NB4 (cell line): ENCODE measurements at places on chromosomes 2 and 18.

DNA sequence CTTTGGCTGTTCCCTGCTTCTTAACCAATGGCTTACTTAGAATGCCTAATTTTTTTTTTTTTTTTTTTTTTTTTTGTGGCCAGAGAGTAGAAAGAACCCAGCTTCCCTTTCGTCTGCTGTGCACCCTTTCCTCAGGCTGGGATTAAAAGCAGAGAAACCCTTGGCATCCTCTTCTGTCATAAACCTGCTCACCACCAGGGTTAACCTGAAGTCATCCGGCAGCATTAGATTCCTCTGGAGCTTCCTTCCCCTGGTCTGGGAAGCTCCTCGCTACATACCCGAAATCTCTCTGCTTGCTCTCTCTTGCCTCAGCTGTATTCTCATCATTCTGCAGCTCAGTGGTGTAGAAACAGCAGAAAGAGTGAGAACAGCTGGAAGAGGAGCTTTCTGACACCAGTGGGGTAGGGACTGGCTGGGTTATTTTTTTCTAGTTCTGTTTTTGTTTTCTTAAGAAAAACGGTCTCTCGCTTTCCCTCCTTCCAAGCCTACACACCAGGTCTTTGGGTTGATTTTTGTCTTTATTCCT lies 339.0 kb upstream of the MEIS1 start:
- no peak for DNase-seq

DNA sequence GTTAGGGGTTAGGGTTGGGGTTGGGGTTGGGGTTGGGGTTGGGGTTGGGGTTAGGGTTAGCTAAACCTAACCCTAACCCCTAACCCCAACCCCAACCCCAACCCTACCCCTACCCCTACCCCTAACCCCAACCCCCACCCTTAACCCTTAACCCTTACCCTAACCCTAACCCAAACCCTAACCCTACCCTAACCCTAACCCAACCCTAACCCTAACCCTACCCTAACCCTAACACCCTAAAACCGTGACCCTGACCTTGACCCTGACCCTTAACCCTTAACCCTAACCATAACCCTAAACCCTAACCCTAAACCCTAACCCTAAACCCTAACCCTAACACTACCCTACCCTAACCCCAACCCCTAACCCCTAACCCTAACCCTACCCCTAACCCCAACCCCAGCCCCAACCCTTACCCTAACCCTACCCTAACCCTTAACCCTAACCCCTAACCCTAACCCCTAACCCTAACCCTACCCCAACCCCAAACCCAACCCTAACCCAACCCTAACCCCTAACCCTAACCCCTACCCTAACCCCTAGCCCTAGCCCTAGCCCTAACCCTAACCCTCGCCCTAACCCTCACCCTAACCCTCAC lies 24.1 kb upstream of the RABL2A start:
- DNase-seq = peak; percentile 28

DNA sequence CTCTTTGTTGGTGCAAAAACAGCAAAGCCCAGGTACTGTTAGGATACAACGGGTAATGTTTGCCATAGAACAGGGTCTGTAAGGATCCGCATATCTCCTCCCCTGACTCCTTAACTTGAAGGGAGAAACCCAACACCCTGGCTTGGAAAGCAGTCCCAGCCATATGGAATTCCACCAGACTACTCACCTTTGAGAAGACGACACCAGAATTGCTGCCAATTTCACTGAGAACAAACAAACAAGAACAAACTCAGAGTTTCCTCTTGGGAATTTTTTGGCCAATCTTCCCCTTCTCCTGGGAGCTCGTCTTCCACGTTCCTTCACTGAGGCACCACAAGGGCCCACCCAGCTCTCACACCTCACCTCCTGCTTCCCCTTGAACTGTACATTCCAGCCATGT lies 29.2 kb downstream of the CAPN14 start:
- DNase-seq = no peak

DNA sequence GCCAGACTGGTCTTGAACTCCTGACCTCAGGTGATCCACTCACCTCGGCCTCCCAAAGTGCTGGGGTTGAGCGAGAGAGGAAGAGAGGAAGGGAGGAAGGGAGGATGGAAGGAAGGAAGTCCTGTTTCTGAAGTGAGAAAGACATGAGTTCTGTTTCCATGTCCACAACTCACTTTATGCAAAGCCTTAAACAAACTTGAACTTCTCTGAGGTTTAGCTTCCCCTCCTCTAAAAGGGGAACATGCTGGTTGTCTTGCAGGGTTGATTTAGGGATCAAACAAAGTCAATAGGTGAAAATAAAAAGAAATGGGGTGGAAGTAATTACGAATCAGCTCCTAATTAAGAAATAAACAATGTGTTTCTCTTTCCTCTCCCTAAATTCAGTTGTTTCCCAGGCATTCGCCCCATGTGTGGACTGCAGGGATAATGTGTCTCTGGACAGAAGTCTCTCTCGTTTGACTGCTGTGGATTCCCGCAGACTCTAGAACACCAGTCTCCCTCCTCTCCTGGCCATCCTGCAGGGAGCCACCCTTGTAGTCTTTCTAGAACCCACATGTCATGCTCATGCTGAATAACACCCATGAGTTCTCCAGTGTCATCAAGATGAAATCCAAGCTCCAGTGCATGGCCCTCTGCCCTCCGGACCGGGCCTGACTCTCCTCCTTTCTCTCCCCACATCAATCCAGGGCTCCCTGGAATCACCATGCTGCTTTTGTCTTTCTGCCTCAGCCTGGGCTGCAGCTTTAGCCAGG lies 229.3 kb upstream of the TRIB2 start:
- DNase-seq = no peak

- no peak for DNase-seq
Measured at GRCh38 chr2:64157792-64158191, 13.6 kb upstream of the PELI1 start.

DNA sequence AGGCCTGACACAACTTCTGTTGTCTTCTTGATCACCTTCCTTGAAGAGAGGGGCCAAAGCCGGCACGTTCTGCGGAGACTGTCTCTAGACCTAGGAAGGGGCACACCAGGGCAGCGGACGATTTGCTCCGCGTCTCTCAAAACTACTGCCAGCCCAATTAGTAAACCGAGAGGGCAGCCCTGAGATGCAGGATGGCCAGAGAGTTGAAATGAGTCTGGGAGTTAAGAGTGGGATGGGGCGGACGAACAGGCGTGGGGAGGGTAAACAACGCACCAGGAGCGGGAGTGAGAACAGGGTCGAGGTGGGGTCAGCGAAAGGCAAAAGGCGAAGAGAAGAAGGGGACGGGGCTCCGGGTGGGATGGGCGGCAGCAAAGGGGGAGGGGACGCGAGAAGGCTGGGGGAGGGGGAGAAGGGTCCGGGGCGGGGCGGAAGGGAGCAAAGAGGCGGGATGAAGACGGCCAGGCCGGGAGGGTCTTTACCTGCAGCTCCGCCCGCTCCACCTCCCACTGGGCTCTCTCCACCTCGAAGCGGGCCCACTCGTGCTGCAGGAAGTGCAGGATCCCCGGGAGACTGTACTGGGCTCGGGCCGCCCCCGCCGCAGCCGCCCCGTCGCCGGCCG lies 476 bp downstream of the STRN start:
- peak; percentile 68 for DNase-seq

DNA sequence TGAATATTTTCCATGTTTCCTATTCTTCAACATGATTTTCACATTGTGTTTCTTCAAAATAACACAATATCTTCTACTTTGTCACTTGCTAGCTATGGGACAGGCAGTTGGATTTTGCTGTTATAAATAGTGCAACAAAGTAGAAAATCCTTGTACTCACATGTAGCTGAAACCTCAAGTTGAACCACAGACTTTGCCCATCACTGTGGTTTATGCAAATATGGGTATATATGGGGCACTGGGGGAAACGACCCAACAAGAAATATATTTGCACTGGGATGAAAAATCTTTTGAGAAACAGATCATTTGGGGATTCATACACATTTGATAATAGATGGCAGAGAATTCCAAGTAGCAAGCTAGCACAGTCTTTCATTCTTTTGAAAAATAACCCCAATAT lies 486.3 kb upstream of the MAP2 start:
- no peak for DNase-seq

DNA sequence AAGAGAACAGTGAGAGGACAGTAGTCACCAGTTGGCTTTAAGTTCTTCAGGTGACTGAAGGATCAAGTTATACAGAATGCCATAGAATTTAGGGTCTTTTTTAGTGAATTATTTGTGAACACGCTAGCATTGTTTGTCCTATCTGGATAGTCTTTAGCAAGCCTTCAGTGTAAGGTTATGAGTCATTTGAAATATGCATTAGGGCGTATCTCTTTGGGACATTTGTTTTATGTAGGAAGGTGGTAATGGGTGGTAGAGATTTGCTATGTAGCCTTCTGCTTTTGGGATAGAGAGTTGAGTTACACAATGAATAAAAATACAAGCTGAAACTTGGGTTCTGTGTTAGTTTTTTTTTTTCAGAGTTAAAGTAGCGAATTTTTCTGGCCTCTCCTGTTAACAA lies 13.0 kb downstream of the ACTR2 start:
- no peak for DNase-seq

GRCh38 chr2:75390169-75390568 lies 170.6 kb downstream of the EVA1A start:
- DNase-seq = no peak

DNA sequence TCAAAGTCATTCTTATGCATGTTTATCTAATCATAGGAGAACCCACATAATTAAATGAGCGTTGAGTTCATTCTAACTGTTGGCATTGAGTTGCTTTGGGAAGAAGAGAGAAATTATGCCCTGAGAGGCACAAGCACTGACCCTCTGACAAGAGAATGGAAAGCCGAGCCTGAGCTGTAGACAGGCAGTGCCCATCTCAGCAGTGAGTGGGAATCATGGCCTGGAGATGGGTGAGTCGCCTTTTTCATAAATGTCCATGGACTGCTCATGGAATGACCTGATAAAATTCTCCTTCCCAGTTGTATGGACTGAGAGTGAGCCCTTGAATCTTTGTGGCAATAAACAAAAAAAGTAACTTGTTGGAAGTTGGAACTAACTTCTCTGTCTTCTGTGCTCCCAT lies 21.4 kb upstream of the MYO3B start:
- no peak for DNase-seq

DNA sequence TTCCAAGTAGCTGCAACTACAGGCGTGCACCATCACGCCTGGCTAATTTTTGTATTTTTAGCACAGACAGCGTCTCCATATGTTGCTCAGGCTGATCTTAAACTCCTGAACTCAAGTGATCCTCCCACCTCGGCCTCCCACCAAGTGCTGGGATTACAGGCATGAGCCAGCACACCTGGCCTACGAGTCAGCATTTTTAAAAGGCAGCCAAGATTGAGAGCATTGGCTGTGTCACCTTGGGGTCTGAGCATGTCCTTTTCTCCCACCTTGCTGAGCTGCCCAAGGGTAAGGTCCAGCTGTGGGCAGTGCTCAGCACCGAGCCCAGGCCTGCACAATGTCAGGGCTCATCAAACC lies 142.8 kb upstream of the LMAN1 start:
- DNase-seq = no peak

DNA sequence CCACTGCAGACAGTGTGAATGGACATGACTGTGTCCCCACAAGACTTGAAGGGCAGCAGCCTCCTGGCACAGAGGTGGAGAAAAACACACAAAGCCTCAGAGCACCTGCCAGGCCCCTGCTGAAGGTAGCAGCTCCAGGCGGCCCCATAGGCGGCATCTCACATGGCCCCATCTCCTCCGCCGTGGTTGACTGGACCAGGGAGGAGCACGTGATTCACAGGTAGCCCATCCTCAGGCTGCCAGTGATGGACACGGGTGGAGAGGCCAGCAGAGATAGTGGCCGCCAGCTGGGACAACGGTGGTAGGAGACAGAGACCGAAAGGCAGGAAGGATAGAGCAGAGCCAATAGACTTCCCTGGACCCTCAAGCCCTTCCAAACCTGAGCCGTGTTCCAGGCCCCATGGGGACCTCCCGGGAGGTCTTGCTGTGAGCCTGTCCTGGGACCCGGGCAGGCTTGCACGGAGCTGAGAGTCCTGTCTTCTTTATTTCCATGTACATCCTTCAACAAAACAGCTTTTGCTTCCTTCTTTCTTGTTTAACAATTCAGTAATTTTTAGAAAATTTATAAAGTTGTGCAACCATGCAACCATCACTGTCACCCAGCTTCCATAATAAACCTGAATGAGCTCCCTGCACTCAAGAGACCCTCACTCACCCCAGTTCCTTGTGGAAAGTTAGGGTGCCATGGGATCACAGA lies 26.9 kb downstream of the GPR55 start:
- DNase-seq = no peak

- no peak for DNase-seq
Measured at GRCh38 chr2:186887107-186888090, 38.4 kb upstream of the ZSWIM2 start.

DNA sequence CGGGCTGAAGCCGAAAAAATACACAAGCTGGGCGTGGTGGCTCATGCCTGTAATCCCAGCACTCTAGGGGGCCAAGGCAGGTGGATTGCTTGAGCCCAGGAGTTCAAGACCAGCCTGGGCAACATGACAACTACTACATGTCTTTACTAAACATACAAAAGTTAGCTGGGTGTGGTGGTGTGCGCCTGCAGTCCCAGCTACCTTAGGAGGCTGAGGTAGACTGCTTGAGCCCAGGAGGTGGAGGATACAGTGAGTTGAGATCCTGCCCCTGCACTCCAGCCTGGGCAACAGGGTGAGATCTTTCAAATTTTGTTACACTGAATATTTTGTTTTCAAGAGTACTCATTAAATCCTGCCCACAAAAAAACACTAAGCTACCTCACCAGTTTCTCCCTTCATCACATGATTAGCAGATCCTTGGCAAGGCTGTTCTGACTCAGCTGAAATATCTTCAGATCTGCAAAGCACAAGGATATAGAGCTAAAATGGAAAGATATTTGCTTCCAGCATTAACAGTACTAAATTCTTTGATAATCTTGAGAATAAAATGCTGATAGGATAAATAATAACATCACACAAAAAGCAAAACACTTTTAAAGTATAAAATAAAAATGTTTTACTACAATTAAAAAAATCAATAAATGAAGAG lies 28.2 kb upstream of the MCM6 start:
- no peak for DNase-seq

- no peak for DNase-seq
Measured at GRCh38 chr2:2015646-2016045, 271.3 kb upstream of the PXDN start.

- DNase-seq = no peak
Measured at GRCh38 chr18:13173578-13174145, 44.9 kb upstream of the LDLRAD4 start.

DNA sequence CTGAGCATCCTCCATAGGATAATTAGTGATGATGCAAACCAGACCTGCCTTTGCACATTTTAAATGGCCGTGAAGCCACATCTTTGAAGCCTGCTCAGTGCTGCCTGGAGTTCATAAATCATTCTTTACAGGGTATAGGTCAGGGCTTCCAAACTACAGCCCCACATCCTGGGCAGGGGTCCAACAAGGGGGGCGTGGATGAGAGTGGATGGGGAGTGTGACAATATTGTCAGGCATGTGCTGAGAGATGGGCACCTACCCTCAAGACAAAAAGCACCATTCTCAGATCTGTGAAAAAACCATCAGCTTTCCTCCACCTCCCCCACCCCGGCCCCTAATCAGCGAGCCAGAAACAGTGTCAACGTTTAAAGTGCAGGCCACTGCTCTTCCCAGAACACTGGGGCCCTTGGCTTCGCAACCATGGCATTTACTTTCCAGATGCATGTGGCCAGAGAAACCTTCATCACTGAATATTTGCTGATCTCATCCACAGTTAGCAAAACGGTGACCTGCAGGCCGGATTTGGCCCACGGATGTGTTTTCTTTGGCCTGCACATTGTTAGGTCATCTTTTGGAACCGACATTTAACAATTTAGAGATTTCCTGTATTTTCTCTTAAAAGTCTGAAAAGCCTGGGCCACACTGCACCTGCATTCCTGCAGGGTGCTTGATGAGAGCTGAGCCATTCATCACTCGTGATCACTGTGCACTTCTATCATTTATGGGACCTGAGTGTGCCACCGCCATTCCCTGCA lies 130.7 kb downstream of the ANKRD44 start:
- DNase-seq = no peak

- DNase-seq = no peak
Measured at GRCh38 chr2:138711812-138712211, 68.4 kb downstream of the NXPH2 start.
